ENCODE measurements at places on chromosomes 1 and 21. TPM values are rescaled to one million over a fixed set of nuclear protein-coding genes. Genes with fewer than 3 reads are reported as not detected.

GRCh38 chr1:167630568-167631385 lies 745 bp downstream of the RCSD1 start:
- peak overlapping the region; percentile 42 for H3K4me3 ChIP-seq
- no peaks in the 10 kb centered on the region for H3K4me1 ChIP-seq
- no peaks in the 10 kb centered on the region for H3K27me3 ChIP-seq
- H3K27ac ChIP-seq = no peak overlapping the region
- no peak for DNase-seq

The TDRD5 gene
- total RNA-seq = not detected

DNA sequence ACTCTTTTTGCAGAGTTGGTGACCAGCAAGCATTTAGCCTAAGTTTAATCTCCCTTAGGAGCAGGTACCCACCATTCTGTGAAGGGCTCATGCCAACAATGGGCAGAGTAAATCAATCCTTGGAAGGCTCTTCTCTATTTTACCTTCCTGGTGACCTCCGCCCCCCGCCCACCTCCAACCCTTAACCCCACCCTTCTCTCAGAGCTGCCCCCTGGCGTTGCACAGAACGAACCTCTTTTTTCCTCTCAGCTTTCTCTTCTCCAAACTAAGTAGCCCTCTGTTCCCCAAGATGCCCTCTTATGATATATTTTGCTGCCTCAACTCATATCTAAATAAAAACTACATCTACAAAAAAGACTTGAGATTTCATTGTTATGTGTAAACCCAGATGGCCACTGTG lies 186.8 kb downstream of the SEC16B start:
- no peaks in the 10 kb centered on the region for H3K4me1 ChIP-seq
- H3K36me3 ChIP-seq = no peaks in the 10 kb centered on the region
- H3K27me3 ChIP-seq = no peaks in the 10 kb centered on the region
- no peak overlapping the region for H3K27ac ChIP-seq

The LCE3B gene
- not detected for total RNA-seq

DNA sequence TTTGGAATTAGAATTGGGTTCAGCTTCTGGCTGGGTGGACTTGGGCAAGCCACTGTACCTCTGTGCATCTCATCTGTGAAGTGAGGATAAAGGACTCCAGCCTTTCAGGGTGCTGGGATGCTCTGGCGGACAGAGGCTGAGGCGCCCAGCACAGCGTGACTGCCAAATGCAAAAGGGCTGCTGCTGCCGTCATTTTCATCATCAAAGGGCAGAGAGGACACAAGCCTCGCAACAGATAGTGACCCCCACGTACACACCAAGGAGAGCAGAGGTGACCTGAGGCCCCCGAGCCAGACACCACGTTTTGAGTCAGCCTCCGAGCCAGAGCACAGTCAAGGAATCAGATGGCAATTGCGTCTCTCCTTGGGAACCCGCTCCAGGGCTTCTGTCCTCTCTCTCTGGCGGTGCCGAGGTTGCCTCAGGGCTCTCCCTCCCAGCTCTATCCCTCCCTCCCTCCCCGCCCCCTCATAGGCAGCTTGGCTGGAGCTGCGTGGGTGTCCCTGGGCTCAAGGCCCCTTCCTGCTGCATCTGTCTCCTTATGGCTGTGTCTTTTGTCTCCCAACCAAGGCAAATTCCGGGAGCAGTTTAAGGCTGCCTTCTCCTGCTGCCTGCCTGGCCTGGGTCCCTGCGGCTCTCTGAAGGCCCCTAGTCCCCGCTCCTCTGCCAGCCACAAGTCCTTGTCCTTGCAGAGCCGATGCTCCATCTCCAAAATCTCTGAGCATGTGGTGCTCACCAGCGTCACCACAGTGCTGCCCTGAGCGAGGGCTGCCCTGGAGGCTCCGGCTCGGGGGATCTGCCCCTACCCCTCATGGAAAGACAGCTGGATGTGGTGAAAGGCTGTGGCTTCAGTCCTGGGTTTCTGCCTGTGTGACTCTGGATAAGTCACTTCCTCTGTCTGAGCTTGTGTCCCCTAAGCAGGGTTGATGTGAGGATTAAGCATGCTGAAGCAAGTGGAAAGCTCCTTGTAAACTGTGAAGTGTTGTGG lies 9.0 kb downstream of the HCRTR1 start:
- H3K27ac ChIP-seq = peak overlapping the region; percentile 100
- H3K36me3 ChIP-seq = peaks cover 4% of the 10 kb centered on the region
- H3K4me3 ChIP-seq = no peak overlapping the region
- H3K4me1 ChIP-seq = peaks cover 2% of the 10 kb centered on the region

The GPR37L1 gene
- total RNA-seq = not detected

DNA sequence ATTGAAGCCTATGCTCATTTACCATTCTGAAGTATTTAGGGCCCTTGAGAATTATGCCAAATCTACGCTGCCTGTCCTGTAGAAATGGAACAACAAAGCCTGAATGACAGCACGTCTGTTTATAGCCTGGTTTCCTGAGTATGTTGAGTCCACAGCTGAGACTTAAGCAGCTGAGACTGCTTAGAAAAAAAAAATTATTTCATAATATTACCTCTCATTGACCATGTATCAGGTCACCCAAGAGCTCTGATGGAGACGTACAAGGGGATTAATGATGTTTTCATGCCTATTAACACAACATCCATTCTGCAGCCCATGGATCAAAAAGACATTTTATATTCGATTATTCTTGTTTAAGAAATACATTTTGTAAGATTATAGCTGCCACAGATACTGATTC lies 387.2 kb upstream of the NCAM2 start:
- H3K27me3 ChIP-seq = no peaks in the 10 kb centered on the region
- no peak overlapping the region for H3K27ac ChIP-seq
- H3K4me3 ChIP-seq = no peak overlapping the region
- no peaks in the 10 kb centered on the region for H3K4me1 ChIP-seq
- DNase-seq = no peak

- no peak overlapping the region for H3K4me3 ChIP-seq
- H3K36me3 ChIP-seq = no peaks in the 10 kb centered on the region
- no peak for DNase-seq
- no peaks in the 10 kb centered on the region for H3K4me1 ChIP-seq
These were observed 48.8 kb downstream of the SUCO start for GRCh38 chr1:172581779-172582178.

- H3K27ac ChIP-seq = no peak overlapping the region
- no peaks in the 10 kb centered on the region for H3K27me3 ChIP-seq
- no peak for DNase-seq
These were observed 21.3 kb upstream of the LRRC3 start for GRCh38 chr21:44433791-44434567.

- H3K27me3 ChIP-seq = peaks cover 3% of the 10 kb centered on the region
- no peaks in the 10 kb centered on the region for H3K36me3 ChIP-seq
- no peak overlapping the region for H3K4me3 ChIP-seq
- H3K27ac ChIP-seq = no peak overlapping the region
These were observed 24.9 kb downstream of the SUSD4 start for GRCh38 chr1:223338811-223339746.

GRCh38 chr1:6822530-6823359 lies 37.5 kb downstream of the CAMTA1 start:
- H3K4me3 ChIP-seq = no peak overlapping the region
- no peak for DNase-seq
- H3K27me3 ChIP-seq = no peaks in the 10 kb centered on the region
- peaks cover 7% of the 10 kb centered on the region for H3K4me1 ChIP-seq

DNA sequence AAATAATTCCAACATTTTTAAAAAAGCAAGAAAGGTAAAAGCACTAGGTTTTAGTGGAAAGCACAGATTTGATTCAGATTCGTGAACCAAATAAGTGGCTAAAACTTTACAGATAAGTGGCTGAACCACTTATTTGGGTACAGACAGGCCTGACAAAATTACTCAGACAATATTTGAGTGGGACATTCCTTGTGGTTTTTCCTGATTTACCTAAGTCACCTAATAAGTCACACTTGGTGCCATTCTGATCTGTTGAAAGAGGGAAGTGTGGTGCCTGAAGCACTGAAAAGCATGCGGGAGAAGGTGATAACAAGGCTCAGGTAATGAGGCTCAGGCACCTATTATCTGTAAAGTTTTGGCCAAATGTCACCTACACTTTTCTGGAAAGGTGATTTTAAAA lies 81.6 kb upstream of the CD55 start:
- no peaks in the 10 kb centered on the region for H3K36me3 ChIP-seq
- H3K27ac ChIP-seq = no peak overlapping the region
- no peaks in the 10 kb centered on the region for H3K27me3 ChIP-seq
- no peaks in the 10 kb centered on the region for H3K4me1 ChIP-seq
- DNase-seq = no peak

The RCC1 gene
- total RNA-seq = 10.0 TPM

DNA sequence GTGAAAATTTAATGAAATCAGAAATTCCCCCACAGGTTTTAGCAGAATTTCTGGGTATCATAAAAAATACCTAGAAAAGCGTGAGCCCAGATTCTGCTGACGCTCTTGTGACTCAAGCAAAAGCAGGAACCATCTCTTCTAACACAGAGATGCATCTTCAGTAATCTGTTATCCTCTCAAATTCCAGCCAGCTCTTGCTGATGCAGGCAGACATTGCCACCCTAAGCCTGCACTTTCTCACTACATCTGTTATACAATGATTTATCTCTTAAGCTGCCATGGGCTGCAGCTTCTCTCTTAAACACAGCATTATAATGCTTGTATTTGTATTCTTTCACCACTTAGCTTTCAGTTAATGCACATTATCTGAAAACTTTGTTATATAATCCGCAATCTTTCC lies 113.0 kb upstream of the RGS1 start:
- no peak overlapping the region for H3K4me3 ChIP-seq
- no peaks in the 10 kb centered on the region for H3K4me1 ChIP-seq
- no peak for DNase-seq
- no peaks in the 10 kb centered on the region for H3K27me3 ChIP-seq

GRCh38 chr1:99550198-99550597 lies 95.7 kb upstream of the PALMD start:
- DNase-seq = no peak
- no peaks in the 10 kb centered on the region for H3K27me3 ChIP-seq
- no peaks in the 10 kb centered on the region for H3K36me3 ChIP-seq
- no peaks in the 10 kb centered on the region for H3K4me1 ChIP-seq
- no peak overlapping the region for H3K27ac ChIP-seq
- no peak overlapping the region for H3K4me3 ChIP-seq

The MFAP2 gene
- total RNA-seq = 65.3 TPM

- no peak overlapping the region for H3K4me3 ChIP-seq
- no peak for DNase-seq
- no peaks in the 10 kb centered on the region for H3K27me3 ChIP-seq
- no peaks in the 10 kb centered on the region for H3K4me1 ChIP-seq
- no peak overlapping the region for H3K27ac ChIP-seq
- H3K36me3 ChIP-seq = no peaks in the 10 kb centered on the region
These were observed 3.5 kb upstream of the TRIT1 start for GRCh38 chr1:39886757-39887231.

DNA sequence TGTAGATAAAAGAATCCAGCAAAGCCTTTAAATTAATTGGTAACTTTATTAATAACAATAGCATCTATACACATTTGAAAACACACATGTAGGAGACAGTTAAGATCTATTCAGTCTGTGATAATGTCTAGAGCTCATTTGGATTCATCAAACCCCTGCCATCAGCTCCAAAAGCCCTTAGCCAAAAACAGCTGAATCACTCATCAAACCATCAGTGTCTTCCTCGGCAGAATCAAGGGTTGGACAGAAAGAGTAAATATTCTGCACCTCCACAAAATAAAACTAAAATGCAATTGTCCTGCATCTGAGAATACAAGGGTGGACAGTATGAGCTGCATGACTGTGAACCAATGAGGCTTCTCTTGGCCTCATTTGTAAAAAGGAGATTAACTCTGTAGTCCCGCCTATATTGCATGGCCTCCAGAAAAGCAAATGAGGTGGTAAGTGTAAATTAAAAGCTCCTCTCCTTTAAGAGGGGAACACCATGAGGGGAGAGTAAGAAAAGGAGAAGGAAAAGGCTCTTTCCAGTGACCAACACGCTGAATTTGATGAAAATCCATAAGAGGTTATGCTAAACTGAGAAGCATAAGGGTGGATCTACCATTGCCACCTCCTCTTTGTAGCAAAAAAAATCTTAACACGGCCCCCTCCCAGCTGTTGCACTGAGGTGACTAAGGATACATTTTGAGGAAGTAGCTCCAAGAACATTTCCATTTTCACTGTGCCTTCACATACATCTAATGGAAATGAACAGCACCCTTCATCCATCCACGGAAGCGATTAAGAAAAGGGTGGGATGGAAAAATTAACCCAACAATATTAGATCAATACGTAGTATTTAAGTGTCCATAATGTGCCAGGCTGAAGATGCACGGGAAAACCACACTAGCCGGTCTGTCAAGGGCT lies 14.7 kb upstream of the BOLA1 start:
- no peaks in the 10 kb centered on the region for H3K36me3 ChIP-seq
- DNase-seq = no peak
- peaks cover 4% of the 10 kb centered on the region for H3K4me1 ChIP-seq
- peak overlapping the region; percentile 70 for H3K27ac ChIP-seq
- peaks cover 2% of the 10 kb centered on the region for H3K27me3 ChIP-seq

DNA sequence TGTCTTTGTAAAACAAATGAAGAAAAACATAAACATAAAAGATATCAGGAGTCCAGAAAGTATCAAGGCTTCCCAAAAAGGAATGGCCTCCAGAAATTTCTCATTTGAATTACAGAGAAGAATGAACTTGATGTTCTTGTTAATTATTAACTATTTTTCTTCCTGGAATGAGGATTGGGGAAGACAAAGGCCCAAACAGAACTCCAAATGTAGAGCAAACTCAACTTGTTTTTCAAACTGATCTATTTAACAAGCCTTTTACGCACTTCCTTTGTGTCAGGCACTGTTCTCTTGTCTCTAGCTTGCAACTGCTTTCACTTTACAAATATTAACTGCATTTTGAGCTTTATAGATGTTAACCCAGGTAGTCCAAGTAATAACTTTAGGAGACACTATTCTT lies 45.5 kb downstream of the LAMC2 start:
- H3K4me1 ChIP-seq = no peaks in the 10 kb centered on the region
- no peaks in the 10 kb centered on the region for H3K27me3 ChIP-seq

DNA sequence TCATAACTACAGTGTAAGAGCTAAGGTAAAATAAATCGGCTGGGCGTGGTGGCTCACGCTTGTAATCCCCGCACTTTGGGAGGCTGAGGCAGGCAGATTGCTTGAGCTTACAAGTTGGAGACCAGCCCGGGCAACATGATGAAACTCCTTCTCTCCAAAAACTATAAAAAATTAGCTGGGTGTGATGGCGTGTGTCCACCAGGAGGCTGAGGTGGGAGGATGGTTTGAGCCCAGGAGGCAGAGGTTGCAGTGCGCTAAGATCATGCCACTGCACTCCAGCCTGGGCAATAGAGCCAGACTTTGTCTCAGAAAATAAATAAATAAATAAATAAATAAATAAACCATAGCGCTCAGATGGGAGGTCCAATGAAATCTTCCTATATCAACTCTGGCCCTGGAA lies 16.7 kb upstream of the FAM110D start:
- no peak overlapping the region for H3K27ac ChIP-seq
- H3K4me3 ChIP-seq = no peak overlapping the region
- H3K36me3 ChIP-seq = no peaks in the 10 kb centered on the region
- H3K4me1 ChIP-seq = no peaks in the 10 kb centered on the region
- DNase-seq = no peak

DNA sequence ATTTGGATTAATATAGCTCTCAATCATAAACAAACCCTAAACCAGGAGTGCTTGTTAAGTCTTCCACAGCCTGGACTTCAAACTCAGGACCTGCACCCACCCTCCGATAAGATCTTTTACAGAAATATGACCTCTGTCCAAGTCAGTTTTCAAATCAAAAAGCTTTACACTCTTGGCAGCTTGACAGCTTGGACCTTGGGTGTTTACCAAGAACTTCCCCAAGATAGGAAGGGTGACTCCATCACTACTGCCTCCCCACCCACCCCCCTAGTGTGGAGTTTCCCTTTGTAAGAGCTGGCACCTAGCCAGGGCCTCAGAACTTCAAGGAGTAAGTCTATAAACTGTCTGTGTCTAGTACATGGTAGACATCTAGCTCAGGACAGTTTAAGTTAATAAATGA lies 9.6 kb downstream of the BCAR3 start:
- no peaks in the 10 kb centered on the region for H3K27me3 ChIP-seq
- no peak overlapping the region for H3K4me3 ChIP-seq
- peaks cover 3% of the 10 kb centered on the region for H3K4me1 ChIP-seq
- no peak overlapping the region for H3K27ac ChIP-seq
- no peaks in the 10 kb centered on the region for H3K36me3 ChIP-seq
- DNase-seq = no peak

All from aorta (tissue), 5 donors.